ENCODE measurements at places on chromosomes 2 and 18.

- DNase-seq, result no peak
Observed at GRCh38 chr2:115596659-115597375, 1154.4 kb downstream of the DPP10 start.

DNA sequence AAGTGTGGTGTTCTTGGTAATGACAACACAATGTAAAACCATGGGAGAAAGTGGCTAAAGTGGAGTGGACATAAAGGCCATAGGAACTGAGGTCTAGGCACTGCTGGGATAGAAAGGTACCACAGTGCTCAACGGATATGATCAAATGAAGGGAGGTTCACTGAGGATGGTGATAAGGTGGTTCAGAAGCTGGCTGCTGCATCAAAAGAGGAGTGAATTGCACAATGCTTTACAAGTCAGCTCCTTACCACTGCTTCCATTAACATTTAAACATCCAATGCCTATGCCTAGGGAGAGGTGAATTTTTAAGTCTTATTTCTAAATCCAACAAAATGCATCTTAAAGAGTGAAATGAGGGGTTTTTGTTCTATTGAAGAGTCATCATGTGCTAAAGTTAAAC lies 100.1 kb upstream of the ITGB6 start:
- DNase-seq, result no peak

GRCh38 chr2:176135035-176135440 lies 5.5 kb downstream of the HOXD8 start:
- DNase-seq, result no peak

GRCh38 chr2:120566331-120567035 lies 169.2 kb upstream of the GLI2 start:
- no peak for DNase-seq

GRCh38 chr2:38213619-38214167 lies 137.7 kb upstream of the CYP1B1 start:
- DNase-seq, result no peak

DNA sequence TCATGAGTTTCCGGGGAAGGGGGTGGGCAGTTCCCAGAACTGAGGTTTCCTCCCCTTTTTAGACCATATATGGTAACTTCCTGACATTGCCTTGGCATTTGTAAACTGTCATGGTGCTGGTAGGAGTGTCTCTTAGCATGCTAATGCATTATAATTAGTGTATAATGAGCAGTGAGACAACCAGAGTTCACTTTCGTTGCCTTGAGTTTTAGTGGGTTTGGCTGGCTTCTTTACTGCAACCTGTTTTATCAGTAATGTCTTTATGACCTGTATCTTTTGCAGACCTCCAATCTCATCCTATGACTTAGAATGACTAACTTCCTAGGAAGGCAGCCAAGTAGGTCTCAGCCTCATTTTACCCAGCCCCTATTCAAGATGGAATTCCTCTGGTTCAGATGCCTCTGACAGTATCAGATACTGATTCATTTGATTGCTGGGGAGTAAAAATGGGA lies 447.3 kb downstream of the XIRP2 start:
- DNase-seq, result no peak

- no peak for DNase-seq
Observed at GRCh38 chr2:95719473-95720060, 127.8 kb downstream of the TRIM43 start.

GRCh38 chr2:136117391-136117841 lies 533 bp downstream of the CXCR4 start:
- no peak for DNase-seq

DNA sequence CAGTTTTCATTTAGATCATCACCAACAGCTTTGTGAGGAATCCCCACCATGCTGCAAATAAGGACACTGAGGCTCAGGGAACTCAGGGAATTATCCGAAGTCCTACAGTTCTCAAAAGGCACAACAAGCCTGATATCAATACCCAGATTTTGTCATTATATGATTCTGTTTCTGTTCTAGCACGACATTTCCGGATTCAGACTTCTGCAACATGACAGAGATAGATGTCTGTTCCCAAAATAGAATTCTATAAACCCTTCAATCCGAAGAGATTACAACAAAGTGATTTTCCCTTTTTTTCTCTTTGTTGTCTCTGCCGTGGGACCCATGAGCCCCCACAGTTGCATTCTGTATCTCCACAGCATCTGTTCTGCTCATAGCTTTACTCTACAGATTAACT lies 72.0 kb downstream of the DOCK10 start:
- no peak for DNase-seq

DNA sequence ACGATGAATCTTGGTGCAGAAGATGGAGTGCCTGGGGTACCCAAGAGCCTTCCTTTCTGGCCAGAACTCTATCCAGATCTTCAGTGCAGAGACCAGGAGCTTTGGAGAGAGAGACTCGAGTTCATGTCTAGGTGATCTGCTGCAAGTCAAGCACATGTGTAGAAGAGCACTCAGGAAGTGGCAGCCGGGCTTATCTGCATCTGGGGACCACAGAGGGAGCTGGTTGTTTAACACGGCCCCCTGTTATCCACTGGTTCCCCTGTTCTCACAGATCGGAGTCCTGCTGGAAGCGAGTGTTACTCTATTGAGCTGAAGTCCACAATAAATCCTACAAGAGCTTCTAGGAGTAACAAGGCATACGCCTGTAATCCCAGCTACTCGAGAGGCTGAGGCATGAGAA lies 128.3 kb downstream of the ACOXL start:
- no peak for DNase-seq

- DNase-seq, result no peak
Observed at GRCh38 chr2:203534621-203535077, 452 bp downstream of the RAPH1 start.

- no peak for DNase-seq
Observed at GRCh38 chr18:23648456-23648855, 14.3 kb downstream of the ANKRD29 start.

DNA sequence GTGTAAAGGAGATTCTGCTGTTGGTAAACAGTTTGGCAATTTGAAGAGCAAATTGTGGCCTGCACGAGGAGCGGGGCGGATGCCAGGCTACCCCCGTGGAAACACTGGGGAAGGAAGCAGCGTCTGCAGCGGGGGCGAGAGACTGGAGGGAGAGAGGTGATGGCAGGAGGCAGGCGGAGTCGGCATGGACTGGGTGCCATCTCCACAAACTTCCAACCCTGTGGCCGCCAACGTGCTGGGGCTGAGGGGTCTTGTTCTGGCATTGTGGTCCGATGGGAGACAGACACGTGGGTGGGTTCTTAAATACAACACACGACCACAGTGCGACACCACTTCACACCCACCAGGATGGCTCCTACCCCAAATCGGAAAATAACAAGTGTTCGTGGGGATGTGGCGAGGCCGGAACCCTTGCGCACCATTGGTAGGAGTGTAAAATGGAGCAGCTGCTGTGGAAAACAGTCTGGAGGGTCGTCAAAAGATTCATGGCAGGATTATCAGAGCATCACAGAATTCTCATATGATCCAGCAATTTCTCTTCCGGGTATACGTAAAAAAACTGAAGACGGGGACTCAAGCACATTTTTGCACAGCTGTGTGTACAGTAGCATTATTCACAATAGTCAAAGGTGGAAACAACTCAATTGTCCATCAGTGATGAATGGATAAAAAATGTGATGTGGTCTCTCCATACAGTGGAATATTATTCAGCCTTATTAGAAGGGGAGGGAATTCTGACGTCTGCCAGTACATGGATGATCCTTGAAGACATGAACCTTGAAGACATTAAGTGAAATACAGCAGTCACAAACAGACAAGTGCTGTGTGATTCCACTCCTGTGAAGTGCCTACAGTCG lies 82.4 kb upstream of the HPCAL1 start:
- DNase-seq, result no peak

- DNase-seq, result no peak
Observed at GRCh38 chr18:11115276-11115675, 34.1 kb downstream of the PIEZO2 start.

GRCh38 chr2:133296401-133296800 lies 271.9 kb downstream of the NCKAP5 start:
- DNase-seq, result no peak

GRCh38 chr2:8615252-8615575 lies 66.6 kb upstream of the ID2 start:
- DNase-seq, result no peak

Measured in memory B cell (primary cell).